ENCODE measurements at places on chromosomes 13 and 19.

GRCh38 chr13:40130871-40131636, 475.6 kb downstream of the COG6 start:
- no peak for DNase-seq

DNA sequence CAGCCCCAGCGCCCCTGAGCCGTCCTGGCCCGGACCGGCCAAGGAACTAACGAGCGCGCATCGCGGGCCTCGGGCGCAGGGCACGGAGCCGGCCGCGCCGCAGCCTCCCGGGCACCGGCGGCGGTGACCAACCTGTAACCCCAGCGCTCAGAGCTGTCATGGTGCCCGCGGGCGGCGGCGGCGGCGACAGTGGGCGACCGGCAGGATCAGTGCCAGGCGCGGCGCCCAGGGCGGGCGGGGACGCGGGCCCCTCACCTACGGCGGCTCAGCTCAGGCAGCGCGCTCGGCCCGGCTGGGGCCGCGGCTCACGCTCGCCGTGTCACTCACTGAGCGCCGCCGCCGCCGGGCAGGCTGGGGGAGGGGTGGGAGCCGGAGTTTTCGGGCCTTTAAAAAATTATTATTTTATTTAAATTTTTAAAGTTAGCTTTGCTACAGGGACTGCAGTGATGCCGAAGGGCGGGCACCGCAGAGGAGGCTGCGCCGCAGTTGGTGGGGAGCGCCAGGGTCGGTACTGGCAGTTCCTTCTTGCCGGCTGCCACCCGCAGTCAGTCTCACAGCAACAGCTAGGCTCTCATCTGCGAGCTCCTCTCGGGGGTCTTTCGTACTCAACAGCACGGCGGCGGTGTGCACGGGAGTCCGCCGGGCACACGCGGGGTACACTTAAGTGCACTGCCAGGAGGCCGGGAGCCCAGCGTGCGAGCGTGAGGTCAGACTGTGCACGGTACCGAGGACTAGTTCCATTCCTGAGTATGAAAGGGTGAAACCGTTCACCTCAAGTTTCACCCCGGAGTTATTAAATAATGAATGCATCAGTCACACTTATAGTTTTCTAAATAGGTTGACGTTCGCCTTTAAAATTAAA, at the start of gene NALCN:
Gene NALCN (minus strand): TSS at position 328 of the 862 bp plus-strand sequence. CDS start 17,382 bp downstream, outside the sequence.
- DNase-seq: peak; percentile 75

- no peak for DNase-seq
These were observed 349.6 kb upstream of the PCDH20 start for GRCh38 chr13:61765181-61765742.

GRCh38 chr19:5052515-5052914, 83.6 kb downstream of the KDM4B start:
- DNase-seq: no peak

DNA sequence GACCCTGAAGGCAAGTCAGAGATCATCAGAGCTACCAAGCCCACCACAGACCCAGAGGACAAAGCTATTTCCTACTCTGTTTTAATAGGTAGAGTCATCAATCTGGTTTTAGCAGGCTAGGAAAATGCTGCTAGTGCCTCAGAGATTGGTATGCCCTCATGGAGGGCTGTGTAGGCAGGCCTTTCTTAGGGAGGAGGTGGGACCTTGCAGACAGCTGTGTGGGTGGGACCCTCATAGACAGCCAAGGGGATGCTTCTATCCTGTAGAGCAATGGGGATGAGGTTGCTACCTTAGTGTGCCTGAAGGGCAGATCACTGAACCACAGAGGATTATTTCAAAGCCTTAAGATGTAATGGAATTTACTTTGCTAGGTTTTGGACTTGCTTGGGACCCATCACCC, 534.9 kb upstream of the KLF12 start:
- DNase-seq: no peak

DNA sequence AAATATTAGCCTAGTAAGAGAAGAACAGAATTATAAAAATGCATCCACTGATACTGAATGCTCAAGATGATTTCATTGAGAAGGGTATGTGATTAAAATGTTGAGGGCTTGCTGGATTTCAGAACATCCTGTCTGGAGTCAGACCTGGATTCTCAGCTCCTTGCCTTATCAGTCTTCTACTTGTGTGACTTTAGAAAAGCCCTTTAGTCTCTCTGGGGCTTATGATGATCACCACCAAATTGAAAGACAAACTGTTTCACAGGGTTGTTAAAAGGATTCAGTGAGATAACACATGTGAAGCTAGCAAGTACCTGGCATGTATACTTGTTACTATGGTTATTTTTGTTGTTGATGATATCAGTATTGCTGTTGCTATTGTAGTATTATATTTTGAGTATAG, 118.4 kb downstream of the GPC6 start:
- DNase-seq: no peak

Measured in C1 segment of cervical spinal cord (tissue), 14 donors.